Eye (tissue), 1 donor: ENCODE measurements at places on chromosomes 11 and 22.

GRCh38 chr11:64586366-64586765 lies 4.7 kb upstream of the SLC22A12 start:
- DNase-seq, result no peak

GRCh38 chr22:41479671-41480396 lies 10.9 kb downstream of the ACO2 start:
- DNase-seq, result peak; percentile 79

GRCh38 chr22:25746012-25746373 lies 4.0 kb downstream of the MYO18B start:
- no peak for DNase-seq

DNA sequence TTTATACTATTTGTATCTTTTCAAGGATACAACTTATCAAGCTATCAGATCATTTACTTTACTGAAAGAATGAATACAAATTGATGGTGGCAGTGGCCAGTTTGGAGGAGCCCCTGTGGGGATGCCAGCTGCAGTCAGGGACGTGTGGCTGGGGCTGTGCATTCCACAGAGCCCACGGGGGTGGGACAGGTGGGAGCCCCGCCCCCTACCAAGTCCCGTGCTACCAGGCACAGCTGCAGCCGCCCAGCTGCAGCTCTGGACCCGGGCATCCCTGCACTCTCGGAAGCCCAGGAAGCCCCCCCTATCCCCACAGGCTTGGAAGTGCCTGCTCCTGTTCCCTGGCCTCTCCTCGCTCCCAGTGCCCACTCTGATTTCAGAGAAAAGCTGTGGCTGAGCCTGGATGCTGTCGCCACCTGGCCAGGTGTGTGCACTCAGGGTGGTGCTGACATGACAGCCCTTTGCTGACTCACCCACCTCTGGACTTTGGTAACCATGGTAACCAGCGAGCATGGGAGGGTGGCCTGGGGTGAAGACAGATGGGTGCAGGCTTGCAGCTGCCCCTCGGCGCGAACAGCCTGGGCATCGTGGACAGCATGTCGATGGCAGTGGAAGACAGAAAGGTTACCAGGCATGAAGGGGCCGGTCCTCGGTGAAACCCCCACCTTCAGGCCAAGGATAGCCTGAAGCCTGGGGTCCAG lies 138.1 kb downstream of the SBF2 start:
- no peak for DNase-seq

GRCh38 chr11:47786373-47786772 lies 19.2 kb upstream of the FNBP4 start:
- no peak for DNase-seq

DNA sequence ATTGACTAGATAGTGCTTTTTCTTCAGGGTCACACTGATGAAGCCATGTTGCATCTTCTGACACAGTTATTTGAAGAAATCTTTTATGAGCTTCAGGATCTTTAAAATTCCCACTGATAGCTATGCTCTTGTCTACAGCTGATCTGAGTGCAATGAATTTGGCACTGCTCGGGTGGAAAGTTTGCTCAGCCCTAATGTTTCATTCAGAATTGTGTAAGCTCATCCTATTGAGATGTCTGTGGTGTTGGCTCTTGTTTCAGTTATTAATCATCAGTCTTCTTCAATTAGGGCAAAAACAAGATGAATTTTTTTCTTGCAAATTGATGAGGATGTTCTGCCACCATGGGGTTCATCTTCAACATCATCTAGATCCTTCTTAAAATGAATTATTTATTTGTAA lies 1387.0 kb upstream of the RAG2 start:
- no peak for DNase-seq

DNA sequence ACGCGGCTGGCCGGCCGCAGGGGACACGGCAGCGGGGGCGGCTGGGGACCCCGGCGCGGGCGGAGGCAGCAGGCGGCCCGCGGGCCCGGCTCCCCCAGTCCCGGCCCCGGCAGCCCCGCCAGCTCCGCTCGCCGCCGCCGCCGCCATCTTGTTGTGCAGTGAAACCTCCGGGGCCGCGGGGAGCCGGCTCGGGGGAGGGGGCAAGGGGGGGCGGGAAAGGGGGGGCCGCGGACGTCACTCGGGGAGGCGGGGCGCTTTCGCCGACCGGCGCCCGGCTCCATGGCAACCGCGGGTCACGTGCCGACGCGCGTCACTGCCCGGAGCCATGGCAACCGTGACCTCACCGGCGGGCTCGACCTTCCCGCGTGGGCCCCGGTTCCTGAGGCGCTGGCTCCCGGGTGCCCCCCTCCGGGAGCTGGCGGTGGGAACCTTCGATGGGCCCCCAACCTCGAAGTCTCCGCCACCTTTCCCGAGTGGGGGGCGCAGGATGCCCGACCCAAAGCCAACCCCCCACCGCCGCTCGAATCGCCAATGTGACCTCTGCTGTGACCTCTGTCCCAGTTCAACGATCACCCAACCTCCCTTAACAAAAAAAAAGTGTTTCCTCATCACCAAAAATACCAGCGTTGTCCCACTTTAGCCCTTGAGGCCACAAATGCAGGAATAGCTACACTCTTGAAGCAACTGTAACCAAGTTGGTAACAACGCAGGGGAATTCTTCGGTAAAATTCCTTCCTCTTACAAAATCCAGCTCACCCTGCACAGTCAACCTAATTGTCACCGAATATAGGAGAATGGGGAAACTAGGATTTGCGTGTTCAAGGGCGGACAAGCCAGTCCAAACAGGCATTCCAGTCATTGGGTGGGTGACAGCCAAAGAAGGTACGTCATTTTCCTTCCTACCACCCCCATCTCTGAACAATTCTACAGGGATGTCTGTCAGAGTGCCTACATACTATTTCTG lies at the start of gene SIK3:
Gene SIK3, minus strand, starts transcription at position 160 of the 964 bp plus-strand sequence. Its CDS starts 13 bp downstream, at position 147.
- DNase-seq, result peak; percentile 97

DNA sequence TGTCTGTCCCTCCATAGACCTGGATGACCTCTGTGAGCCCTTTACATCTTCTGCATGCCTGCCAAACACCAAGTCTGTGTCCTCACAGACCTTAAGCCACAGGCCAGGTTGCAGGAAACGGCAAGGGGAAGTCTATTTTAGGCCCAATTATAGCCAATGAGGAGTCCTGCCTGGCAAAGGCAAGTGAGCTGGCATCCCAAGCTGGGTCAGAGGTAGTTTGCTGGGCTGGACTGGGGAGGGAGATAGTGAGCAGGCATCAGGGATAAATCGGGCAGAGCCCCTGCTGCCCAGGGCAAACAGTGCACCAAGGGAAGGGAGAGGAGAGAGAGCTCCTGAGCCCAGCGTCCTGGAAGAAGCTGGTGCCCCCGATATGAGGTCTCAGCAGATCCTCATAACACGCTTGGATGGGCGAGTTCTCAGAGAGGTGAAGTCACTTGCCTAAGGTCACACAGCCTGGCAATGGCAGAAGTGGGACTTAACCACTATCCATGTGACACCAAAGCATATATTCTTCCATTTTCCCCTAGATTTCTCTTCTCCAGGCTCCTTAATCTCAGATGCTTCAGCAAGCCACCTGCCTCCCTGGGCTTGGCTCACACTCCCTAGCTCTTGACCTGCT lies 3.7 kb upstream of the RELT start:
- DNase-seq, result no peak

DNA sequence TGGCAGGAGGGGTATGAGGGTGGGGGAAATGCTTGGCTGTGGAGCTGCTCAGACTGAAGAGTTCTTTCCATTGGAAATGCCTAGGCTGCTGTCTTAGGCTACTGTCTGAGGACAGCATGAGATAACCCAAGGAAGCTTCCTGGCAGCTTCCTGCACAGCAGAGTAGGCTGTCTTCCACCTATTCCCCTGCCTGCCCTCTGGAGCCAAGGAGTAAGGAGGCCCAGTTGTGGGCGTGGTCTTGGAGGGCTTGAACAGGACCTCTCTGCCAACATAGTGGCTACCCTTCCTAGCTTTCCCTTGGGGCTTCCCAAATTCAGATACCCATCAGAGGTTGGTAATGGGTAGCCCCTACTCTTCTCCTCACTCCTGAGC lies 25.9 kb downstream of the PHLDB1 start:
- no peak for DNase-seq

GRCh38 chr11:128415539-128415938 lies 171.8 kb downstream of the ETS1 start:
- DNase-seq, result no peak

GRCh38 chr11:64065141-64065465 lies 29.4 kb downstream of the FLRT1 start:
- DNase-seq, result no peak

DNA sequence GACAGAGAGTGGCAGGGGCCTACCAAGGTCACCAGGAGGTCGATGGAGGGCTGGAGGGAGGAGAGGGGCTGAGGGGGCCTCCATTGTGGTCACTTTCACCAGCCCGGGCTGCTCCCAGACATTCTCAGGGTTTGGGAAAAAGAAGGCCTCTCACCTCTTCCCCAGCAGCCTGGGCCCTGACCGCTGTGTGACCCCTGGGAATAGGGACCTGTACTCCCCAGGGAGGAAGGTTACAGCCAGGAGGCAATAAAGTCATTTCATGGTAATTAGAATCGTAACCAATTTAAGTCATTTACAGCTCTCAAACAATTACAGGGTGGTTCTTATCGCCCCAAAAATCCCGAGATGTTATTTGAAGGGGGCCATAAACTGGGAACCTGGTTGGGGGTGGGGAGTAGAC lies 37.8 kb downstream of the ISX start:
- DNase-seq, result no peak
